ENCODE measurements at places on chromosomes 11 and 22.

- no peak for DNase-seq
These were observed 19.7 kb upstream of the SLC3A2 start for GRCh38 chr11:62860835-62861563.

DNA sequence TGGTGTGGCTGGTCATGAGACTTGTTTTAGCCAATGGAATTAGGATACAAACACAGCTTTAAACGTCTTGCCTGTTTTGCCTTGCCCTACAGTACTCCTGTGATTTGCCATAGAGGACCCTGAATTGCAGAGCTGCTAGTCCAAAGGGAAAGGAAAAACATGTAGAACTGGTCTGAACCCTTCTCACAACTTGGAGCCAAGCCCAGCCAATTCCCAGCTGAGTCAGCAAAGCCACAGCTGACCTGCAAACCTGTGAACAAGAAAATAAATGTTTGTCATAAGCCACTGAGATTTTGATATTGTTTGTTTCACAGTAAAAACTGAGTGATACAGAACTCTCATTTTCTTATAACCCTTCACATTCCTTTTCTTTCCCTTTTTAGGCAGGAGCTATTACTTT is 360.5 kb upstream of the API5 start:
- no peak for DNase-seq

- no peak for DNase-seq
These were observed 76.8 kb downstream of the C11orf58 start for GRCh38 chr11:16815047-16815767.

DNA sequence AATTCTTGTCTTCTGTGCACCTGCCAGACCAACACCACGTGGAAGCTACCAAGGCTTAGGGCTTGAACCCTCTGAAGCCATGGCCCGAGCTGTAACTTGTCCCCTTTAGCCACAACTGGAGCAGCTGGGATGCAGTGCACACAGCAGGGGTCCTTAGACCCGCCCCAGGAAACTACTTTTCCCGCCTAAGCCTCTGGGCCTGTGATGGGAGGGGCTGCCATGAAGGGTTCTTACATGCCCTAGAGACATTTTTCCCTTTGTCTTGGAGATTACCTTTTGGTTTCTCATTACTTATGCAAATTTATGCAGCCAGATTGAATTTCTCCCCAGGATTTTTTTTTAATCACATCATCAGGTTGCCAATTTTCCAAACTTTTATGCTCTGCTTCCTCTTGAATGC is 9.7 kb downstream of the PATE3 start:
- DNase-seq = no peak

- DNase-seq = no peak
These were observed 220.8 kb downstream of the DBX1 start for GRCh38 chr11:19939415-19939929.

All from stimulated activated CD4-positive, alpha-beta T cell treated with anti-CD3 and anti-CD28 coated beads, Interleukin-1b, Interleukin-23, amount 100 ng/mL, for 24 hours (primary cell).